ENCODE measurements at places on chromosomes 4 and X.

- DNase-seq: no peak
Measured at GRCh38 chr4:151990201-151990600, 229.4 kb upstream of the GATB start.

DNA sequence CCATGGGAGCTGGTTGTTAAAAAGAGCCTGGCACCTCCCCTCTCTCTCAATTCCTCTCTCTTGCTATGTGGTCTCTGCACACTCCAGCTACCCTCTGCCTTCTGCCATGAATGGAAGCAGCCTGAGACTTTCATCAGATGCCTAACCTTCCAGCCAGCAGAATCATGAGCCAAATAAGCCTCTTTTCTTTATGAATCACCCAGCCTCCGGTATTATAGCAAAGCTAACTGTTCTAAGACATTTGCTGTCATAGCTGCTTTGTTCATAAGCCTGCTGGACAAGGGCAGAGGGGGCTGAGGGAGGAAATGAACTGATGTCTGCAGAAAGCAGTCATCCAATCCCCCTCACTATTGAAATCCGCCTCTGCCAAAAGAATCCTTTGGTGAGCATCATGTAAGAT, 196.7 kb downstream of the ZNF330 start:
- no peak for DNase-seq

GRCh38 chr4:116636917-116637316, 448.5 kb downstream of the TRAM1L1 start:
- no peak for DNase-seq

DNA sequence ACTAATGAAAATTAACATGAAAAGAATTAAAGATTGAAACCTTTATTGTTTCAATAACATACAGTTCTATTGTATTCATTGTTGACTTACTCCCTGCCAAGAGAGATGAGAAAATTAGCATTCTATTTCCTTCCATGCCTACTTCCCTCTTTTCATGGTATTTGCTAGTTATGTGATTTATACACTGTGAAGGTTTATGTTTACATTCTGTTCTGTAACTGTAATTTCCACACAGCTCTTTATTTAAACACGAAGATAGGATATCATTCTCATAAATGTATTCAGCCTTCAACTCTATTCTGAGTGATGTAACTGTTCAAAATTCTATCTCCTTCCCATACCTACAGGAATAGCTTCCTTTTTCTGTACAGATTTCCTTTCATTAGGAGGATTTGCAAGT, 6.6 kb downstream of the CCDC110 start:
- DNase-seq: no peak

DNA sequence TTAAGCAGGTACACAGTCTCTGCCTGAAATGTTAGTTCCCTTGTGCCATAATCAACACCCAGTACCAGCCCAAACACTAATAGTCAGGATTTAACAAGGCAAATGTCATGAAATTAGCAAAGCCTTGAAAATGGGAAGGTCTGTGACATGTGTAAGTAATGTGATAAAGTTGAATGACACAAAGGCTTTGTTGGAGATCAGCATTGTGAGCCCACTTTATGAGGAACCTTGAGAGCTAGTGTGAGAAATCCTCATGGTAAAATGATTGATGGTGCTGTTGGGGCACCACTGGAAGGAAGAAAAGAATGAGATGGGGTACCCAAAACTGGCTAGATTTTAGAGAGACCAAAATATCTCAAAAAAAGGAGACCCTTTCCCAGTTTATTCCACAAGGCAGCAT, 3.3 kb upstream of the LIN54 start:
- DNase-seq: no peak

DNA sequence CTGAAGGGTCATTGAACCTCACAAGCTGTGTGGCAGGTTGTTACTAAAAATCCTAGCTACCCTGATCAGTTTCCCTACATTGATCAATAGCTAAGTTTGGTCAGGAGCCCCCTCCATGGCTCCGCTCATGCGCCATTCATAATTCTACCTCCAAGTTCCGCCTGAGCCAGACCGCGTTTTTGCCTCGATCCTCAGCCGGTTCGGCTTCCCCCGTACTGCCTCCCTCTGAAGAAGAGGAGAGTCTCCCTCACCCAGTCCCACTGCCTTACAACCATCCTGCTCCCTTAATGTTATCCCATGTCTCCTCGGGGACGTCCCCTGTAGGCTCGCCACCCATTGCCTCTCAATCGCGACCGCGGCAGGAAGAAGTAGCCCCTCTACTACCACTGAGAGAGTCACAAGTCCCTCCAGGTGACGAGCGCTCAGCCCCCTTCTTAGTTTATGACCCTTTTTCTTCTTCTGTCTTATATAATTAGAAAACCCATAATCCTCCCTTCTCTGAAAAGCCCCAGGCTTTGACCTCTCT, 158.2 kb downstream of the DEFB131A start:
- peak; percentile 7 for DNase-seq

GRCh38 chrX:776529-777230, 146.1 kb downstream of the SHOX start:
- DNase-seq: no peak

- DNase-seq: no peak
Measured at GRCh38 chrX:85930099-85930498, 117.3 kb downstream of the CHM start.

DNA sequence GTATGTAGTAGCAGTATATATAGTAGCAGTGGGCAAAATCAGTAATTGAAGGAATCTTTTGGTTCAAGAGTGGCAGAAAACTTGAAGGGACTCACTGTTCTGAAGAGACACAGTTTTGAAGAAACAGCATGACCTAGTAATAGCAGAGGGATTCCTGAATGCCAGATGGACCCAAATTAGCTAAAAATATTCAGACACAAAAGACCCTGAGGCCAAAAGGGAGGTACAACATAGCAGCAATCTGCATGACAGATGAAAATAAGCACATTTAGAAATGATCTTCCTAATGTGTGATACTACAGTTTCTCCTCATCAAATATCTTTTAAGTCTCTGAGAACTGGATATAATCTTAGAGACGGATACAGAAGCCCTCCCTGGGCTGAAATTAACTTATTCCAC, 536.6 kb downstream of the PPARGC1A start:
- DNase-seq: no peak

GRCh38 chr4:41258783-41259182, 2.1 kb downstream of the UCHL1 start:
- DNase-seq: no peak

DNA sequence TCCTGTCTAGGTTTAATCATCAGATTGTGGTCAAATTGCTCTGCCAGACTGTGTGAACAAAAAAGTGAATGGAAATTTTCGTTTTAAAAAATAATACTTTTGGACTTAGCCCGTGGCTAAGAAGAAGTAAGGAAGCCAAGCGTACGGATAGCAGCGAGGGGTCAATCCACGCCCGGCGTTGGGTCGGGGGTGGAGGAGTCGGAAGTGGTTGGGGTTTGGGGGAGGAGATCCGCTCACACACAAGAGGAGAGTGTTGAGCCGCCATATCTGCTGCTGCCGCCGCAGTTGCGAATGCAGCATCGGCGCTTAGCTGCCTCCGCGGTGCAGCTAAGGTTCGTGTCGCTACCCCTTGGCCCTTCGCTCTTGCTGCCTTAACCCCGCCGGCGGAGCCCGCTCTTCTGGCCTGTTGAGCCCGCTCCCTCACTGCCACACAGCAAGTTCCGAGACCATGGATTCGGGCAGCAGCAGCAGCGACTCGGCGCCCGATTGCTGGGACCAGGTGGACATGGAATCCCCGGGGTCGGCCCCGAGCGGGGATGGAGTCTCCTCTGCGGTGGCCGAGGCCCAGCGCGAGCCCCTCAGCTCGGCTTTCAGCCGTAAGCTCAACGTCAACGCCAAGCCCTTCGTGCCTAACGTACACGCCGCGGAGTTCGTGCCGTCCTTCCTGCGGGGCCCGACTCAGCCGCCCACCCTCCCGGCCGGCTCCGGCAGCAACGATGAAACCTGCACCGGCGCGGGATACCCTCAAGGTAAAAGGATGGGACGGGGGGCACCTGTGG, at the start of gene GSPT2:
TSS of gene GSPT2 (plus strand) at position 264 of the 779 bp plus-strand sequence. CDS start at position 449, 185 bp downstream.
- DNase-seq: peak; percentile 83

- no peak for DNase-seq
Measured at GRCh38 chr4:37588150-37588549, 98.0 kb downstream of the RELL1 start.

GRCh38 chr4:122633211-122633610, 12.3 kb upstream of the IL21 start:
- DNase-seq: no peak

- no peak for DNase-seq
Measured at GRCh38 chr4:154465085-154465484, 26.5 kb downstream of the DCHS2 start.

DNA sequence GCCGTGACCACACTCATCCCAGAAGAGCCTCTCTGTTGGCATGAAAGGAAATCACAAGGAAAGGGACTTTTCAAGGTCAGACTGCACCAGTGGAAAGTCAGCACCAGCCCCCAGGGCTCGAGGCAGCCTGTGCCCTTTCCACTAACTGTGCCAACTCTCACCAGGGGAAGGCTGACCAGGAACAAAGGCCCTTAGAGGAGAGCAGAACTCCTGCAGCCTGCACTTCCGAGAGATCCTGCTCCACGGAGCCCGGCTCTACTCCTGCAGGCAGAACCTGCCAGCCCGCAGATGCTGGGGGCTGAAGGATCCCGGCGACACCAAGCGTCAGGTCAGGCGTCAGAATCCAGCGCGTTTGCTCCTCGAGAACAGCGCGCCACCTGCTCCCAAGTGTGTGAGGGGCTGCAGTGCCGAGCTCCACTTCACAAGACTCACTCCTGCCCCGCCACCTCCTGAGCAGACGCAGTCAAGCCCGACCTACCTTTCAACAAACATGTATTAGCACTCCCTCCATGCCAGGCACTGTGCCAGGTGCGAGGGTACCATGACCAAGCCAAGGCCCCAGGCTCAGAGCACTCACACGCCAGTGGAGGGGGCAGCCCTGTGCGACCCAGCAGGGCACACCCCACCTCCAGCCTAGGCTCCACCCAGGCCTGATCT, 13.6 kb upstream of the HELT start:
- peak; percentile 82 for DNase-seq

GRCh38 chr4:188707036-188707435, 567.8 kb downstream of the TRIML1 start:
- DNase-seq: no peak

DNA sequence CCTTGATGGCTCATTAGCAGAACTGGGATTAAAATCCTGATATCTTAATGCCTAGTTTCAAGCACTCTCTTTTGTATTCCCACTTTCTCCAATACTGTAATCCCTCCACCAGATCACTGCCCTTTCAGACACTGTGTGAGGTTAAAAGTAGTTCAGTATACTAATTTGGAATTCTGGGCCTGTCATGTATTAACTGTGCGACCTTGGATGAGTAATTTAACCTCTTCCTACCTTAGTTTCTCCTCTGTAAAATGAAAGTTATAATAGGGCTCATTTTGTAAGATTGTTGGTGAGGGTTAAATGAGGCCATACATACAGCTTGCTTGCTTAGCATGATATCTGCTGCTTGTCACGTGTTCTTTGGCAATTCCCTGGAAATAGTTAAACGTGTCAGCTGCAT, 207.3 kb upstream of the HS3ST1 start:
- no peak for DNase-seq

GRCh38 chr4:89023140-89023539, 33.8 kb downstream of the FAM13A start:
- DNase-seq: no peak

DNA sequence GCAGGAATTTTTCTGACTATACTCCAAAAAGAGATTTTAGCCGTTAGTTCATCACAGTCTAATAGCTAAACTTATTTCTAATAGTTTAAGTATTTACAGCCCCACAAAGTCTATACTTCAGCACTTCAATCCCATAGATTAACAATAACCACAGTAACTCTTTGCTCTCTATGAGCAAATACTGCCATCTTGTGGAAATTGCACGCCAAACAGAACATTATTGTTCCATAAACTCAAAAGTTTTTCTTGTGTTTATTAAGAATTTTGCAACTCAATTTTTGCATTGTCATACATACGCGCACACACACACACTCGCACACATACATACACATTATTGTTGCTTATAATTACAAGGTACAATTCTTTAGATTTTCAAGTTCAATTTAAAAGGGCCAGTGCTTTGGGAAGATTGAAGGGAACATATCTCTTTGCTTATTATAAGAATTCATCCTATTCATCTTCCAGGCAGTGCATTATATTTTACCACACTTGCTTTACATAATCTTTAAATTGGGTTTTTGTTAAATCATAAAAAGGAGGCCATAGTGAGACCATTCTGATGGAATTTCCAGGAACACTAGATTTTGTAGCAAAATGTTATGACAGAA, 63.8 kb upstream of the ATOH1 start:
- peak; percentile 20 for DNase-seq

- peak; percentile 81 for DNase-seq
Measured at GRCh38 chrX:107118322-107119147, at the start of gene RBM41. Gene RBM41, minus strand, starts transcription at chrX:107118822. Its CDS starts 49 bp downstream, at chrX:107118773.
